ENCODE measurements at places on chromosomes 3 and 15.

GRCh38 chr3:43760938-43761337 lies 70.2 kb downstream of the ABHD5 start:
- DNase-seq = no peak

DNA sequence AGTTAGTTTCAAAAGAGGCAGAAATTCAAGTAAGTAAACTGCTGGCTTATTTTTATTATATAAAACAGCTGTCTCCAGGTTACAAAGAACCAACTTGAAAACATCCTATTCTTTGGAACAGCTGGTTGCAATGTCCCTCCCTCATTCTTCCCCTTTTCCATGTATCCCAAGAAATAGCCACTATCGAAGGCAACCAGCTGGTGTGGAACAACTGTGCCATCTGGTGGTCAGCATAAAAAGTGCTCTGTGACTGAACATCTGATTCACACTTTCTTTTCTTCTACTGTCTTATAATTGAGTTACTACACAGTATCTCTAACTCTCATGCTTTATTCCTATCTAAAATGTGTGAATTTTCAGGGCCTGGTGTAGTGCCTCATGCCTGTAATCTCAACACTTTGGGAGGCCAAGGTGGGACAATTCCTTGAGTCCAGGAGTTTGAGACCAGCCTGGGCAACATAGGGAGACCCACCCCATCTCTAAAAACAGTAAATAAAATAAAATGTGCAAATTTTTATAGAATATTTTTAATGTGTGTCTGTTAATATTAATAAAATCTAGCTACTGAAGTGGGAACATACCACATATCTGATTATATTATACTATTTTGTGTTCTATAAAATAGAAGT lies 9.6 kb downstream of the OSBPL11 start:
- DNase-seq = peak; percentile 55

DNA sequence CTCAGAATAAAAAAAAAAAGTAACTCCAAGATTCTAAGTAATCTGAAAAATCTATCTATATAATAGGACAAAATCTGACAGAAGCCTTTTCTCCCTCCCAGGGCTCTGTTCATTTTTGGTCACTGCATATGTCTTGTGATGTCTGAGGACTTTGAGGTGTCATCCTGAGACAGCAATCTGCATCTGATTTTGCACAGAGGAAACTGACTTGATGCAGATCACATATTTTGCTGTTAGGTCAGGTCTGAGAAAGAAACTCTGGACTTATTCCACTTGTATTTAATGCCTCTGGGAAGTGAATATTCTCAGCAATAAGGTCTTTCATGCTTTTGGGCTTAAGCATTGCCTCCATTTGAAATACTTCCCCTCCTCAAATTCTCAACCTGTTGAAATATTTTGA lies 295.2 kb upstream of the THBS1 start:
- no peak for DNase-seq

GRCh38 chr15:94584833-94585244 lies 353.5 kb downstream of the MCTP2 start:
- no peak for DNase-seq

DNA sequence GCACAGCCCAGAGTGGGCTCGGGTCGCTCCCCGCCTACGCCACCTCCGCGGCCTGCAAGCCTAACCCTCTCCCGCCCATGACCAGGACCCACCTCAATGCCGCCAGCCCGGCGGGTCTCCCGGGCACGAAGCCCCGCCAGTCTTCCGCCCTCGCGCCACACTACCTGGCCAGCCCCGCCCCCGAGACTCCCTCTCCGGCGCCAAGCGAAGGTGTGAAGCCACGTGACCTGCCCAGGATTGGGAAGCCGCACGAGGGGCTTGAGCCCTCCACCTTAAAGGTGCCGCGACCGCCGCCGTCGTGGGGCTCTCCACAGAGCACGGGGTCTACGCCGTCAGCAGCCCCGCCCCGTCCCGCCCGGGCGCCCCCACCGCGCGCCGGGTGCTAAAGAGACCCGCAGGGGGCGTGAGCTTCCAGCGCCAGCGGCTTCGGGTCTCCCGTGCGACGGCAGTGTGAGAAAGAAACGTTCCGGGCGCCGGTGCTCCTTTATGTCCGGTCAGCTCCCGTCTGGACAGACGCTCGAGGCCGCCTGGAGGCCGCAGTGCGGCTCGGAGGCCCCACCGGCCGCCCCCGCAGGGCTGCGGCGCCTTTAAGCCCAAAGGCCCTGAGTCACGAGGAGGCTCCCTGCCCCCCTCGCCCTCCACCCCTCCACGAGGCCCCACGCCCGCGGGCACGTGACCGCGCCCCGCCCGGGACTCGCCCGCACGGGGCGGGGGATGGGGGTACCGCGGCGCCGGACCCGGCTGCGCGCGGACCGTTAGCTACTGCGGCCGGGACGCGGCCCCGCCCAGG lies at the start of gene CPEB1:
Gene CPEB1 (minus strand): TSS at position 319 of the 790 bp plus-strand sequence. CDS start 18,904 bp downstream, outside the sequence.
- DNase-seq = peak; percentile 18

GRCh38 chr3:95407709-95408463 lies 1345.0 kb downstream of the NSUN3 start:
- DNase-seq = no peak

GRCh38 chr3:149848238-149848637 lies 35.2 kb downstream of the RNF13 start:
- no peak for DNase-seq

DNA sequence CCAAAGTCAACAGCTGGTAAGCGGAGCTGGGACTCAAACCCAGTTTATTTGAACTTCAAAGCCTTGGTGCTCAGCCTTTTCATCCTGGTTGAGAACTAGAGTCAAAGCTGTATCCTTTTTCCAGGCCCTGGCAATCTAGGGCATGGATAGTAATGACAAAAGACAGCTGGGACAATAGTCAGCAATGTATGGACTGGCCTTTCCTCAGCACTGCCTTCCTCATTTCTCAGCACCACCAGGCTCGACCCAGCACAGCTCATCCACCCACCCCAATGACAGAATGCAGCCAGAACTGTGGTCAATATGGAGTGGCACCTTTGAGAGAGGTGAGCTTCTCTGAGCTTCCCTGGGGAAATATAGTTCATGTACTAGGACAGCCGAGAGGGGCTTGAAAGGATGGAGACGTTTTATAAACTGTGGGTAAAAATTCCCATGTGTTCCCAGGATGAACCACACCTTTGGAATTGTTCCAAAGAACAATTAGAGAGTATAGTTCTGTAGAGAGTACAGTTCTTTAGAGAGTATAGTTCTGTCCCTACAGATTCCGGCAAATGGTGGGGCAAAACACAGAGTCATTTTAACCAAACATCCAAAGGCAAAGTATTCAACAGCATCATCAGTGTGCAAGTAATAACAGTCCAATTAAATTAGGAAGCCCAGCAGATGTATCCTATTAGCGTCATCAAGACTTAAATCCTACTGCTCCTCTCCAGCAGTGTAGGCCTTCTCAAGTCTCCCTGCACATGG lies 30.2 kb upstream of the IREB2 start:
- DNase-seq = no peak

- no peak for DNase-seq
These were observed 372.6 kb upstream of the NR2F2 start for GRCh38 chr15:95957861-95958260.
